ENCODE measurements at places on chromosomes 4 and X.

DNA sequence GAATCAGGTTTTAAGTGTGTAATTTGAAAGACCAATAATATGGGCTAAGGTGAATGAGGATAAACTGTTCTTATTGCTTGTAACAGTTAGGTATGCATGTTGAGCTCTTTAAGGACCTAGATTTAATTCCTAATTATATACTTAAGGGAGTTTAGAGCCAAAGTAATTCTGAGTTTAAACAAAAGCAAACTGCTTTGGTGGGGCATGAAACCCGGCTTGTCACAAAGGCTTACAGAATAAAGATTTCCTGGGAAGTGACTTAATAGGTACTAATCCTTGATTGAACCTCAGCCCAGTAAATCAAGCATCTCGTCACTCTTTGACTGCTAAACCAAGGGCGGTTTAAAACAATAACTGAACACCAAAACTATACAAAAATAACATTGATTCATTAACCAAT, 1324.2 kb downstream of the RPA4 start:
- no peak for DNase-seq

GRCh38 chr4:7463566-7464258, 29.0 kb upstream of the PSAPL1 start:
- DNase-seq = no peak

DNA sequence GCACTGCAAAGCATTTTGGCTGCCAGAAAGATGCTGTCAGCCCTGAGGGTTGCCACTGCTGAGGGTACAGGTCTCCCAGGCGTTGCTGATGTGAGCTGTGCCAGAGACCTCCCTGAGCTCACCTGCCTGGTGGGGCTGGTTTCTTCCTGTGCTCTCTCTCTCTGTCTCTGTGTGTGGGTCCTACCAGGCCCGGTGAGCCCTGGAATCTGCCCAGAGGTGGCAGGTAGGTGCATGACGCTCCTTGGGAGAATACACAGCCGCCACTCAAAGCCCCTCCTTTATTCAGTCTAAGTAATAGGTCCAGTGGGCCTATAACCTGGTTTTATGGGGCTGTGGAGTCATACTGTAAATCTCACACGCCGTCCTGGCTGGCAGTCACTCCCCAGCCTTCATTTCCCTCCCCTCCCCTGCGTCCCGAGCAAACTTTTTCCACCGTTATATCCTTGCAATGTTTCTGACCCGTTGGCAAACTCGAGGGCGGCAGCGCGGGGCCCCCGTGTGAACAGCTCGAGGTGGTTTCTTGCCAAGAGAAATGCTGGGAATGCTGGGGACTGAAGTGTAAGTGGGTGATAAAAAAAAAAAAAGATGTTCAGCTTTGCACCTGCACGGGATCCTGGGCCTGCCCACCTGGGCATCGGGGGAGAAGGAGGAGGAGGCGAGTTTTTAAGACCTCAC, 245.9 kb downstream of the CRLF2 start:
- no peak for DNase-seq

DNA sequence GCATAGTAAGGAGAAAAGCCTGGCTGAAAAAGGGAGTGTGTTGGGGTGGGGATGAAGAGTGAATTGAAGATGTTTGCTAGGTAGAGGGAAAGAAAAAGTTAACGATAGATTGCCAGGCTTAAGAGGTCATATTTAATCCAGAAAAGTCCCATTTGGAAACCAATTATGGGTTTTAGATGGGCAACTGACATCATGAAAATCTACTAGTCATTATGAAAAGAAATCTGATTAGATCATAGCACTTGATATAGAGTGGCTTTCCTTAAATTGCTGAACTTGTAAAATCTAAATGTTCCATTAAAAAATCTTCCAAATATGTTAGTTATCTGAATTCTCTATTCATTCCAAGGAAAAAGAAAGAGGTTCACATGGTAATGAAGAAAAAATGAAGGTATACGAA, 37.5 kb upstream of the IL21 start:
- no peak for DNase-seq

DNA sequence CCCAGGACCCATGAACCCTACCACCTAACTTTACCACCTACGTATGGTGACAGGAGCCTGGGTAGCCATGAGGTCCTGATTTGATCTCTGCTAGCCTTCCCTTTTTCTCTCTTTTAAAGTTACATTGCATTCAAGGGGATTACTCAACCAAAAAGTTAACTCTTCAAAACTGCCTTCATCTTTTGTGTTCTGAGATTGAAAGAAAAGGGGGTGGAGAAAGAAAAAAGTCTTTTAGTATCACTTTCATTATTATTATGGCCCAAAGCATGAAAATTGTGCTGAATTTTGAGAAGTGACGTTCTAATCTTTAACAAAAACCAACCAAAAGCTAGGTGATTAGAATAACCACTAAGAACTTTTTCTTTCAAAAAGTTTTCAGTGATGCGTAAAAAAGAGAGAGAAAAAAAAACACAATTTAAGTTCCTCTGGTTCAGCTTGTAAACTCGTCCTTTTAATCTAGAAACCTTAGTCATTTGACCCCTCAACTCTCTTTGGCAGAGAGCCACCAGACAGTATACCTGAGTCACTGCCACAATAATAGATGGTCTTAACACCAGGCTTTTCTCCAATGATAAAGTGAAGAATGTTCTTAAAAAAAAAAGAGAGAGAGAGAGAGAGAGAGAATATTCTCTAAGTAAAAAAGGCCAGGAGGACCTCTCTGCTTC, 347.4 kb upstream of the FGF13 start:
- no peak for DNase-seq
